Activated CD8-positive, alpha-beta memory T cell treated with anti-CD3 and anti-CD28 coated beads for 24 hours (primary cell): ENCODE measurements at places on chromosomes 16 and 17.

DNA sequence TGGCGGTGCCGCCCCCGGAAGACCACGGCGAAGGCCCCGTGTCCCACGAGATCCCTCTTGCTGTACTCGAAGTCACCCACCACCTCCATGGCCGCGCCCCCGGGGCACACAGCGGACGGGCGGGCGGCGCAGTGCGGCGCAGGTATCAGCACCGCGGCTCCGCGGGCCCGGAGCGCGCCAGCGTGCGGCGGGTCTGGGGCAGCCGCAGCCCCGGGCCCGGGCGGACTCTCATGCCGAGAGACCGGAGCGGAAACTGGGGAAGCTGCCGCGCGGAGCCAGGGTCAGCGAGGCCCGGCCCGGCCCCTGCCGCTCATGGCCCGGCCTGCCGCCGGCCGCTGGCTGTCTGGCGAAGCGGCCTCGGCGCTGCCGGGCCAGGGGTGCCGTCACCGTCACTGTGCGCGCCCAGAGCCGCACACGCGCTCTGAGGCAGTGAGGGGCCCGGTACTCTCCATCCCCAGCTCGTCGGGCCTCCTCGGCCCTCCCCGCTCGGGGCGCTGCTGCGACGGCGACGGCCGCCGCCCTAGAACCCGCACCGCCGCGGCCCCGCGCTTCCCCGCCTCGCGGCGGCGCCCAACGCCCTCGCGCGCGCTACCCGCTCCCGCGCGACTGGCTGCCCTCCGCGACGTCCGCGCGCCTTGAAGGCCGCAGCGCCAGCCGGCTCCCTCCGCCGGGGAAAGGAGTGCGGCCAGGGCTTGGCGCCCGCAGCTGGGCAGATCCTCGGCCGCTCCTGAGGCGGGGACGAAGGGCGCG is at the start of gene ULK2:
TSS of gene ULK2 (minus strand) at position 608 of the 750 bp plus-strand sequence. CDS start at position 89, 519 bp downstream.
- DNase-seq = peak; percentile 84

DNA sequence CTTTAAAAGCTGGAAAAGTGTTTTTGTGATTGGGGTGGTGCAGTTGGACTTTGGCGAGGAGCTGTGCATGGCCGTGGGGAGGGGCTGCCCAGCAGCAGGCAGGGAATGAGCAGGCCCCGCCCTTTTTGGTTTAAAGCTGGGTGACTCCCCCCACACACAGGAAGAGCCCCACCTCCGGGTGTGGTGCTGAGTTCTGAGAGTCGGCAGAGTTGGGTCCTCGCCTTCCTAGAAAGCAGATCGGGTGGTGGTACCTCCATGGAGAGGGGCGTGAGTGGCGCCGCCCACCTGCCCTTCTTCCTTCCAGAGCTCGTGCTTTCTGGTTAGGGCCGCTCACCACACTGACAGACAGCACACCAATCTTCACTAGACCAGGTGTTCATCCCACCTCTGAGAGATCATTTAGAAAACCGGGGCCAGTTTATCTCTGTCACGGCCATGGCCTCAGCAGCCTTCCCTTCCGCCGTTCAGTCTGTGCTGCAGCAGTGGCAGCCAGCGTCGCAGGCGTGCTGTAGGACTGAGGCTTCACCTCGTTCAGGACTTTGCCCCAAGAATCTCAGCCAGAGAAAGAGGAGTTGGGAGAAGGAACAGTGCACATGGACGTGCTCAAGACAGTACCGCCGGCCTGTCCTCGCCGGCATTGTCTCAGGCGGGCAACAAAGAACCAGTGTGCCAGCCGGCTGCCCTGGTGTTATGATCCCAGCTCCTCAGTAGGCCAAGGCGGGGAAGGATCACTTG is 144.0 kb upstream of the CHMP6 start:
- peak; percentile 88 for DNase-seq

DNA sequence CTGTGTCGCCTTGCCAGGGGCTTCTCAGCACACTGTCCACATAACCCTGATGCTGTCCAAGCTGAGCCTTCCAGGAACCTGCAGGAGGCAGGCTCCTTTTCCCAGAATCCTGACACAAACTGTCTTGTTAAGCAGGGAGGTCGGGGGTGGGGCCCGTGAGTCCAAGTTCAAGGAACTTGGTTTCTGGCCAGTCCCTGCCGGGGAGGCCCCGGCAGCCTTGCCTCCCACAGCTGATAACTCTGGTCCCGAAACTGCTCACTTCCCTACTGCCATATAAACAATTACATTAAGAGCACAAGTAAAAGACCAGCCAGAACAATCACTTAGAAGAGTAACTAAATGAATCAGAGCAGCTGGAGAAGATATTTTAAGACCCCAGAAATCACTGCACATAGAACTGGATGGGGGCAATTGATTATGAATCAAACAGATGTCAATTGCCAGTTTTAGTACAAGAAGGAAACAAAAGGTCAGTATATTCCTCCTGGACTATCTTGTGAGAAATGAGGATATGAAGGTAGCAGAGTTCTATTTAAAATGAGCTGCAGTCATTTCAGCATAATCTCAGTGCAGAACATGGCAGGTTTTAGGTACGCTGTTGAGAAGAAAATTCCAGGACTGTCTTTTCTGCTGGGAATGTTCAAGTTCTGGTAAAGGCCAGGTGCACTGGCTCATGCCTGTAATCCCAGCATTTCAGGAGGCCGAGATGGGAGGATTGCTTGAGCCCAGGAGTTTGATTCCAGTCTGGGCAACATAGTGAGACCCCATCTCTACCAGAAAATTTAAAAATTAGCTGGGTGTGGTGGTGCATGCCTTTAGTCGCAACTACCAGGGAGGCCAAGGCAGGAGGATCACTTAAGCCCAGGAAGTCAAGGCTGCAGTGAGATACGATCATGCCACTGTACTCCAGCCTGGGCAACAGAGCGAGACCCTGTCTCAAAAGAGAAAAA is 169.8 kb downstream of the PITPNC1 start:
- DNase-seq = no peak

DNA sequence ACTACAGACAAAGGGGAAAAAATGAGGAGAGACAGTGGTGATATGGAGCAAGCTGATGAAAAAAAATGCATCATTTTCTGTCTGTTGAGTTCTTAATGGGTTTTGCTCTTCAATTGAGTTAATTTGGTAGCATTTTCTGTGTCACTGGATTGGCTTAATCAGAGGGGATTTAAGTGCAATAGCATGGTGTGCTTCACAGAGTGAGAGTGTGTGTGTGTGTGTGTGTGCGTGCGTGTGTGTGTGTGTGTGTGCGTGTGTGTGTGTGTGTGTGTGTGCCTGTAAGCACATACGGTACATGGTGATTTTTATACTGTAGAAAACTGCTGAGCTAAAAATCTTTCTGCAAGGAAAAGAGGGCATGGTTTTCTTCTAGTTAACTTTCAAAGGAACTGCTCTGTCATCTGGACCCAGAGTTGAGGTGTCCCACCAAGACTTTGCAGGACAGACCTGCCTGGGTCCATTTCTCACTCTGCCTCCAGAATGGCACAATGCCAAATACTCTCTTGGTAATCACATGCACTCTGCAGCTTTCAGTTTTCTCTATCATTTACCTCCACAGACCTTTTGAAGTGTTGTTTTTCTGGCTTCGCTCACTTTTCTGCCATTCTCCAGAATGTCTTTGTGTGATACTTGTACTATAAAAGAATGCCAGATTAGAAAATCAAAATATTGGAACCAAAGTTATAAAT is 952.6 kb upstream of the SOX9 start:
- no peak for DNase-seq

GRCh38 chr17:1729966-1730325 is 5.4 kb downstream of the WDR81 start:
- DNase-seq = no peak

- DNase-seq = no peak
These were observed 12.5 kb downstream of the ARL4D start for GRCh38 chr17:43411369-43411677.

GRCh38 chr16:2095315-2095853 is 40.3 kb downstream of the PKD1 start:
- no peak for DNase-seq

GRCh38 chr17:1563786-1564613 is 1.4 kb upstream of the PITPNA start:
- DNase-seq = no peak

DNA sequence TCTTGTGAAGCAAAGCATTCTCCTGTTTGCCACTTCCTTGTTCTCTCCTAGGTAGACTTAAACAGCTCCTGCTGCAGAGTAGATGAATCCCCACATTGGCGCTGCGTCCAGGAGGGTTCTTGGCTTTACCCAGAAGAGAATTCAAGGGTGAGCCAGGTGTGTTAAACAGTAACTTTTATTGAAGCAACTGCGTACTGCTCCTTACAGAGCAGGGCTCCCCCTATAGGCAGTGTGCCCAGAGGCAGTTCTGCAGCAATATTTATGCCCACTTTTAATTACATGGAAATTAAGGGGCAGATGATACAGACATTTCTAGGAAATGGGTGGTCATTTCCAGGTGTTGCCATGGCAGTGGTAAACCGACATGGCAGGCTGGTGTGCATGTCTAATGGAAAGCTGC is 987.6 kb upstream of the RBFOX1 start:
- no peak for DNase-seq

DNA sequence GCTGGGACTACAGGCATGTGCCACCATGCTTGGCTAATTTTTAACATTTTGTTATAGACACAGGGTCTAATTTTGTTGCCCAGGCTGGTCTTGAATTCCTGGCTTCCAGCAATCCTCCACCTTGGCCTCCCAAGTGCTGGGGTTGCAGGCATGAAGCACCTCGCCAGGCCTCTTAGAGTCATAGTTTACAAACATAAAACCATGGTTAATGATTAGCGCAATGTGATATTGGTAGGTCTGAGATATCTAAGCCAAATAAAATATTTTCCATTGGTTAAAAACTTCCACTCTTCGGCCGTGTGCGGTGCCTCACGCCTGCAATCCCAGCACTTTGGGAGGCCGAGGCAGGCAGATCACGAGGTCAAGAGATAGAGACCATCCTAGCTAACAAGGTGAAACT is 16.6 kb downstream of the TXNDC11 start:
- DNase-seq = no peak

GRCh38 chr17:54947396-54947795 is 21.1 kb downstream of the COX11 start:
- no peak for DNase-seq

GRCh38 chr16:51440131-51440889 is 289.2 kb upstream of the SALL1 start:
- no peak for DNase-seq

- no peak for DNase-seq
These were observed 145.6 kb downstream of the ANKFN1 start for GRCh38 chr17:56298846-56299245.

- DNase-seq = no peak
These were observed 235.1 kb downstream of the CEP112 start for GRCh38 chr17:65956814-65957213.

DNA sequence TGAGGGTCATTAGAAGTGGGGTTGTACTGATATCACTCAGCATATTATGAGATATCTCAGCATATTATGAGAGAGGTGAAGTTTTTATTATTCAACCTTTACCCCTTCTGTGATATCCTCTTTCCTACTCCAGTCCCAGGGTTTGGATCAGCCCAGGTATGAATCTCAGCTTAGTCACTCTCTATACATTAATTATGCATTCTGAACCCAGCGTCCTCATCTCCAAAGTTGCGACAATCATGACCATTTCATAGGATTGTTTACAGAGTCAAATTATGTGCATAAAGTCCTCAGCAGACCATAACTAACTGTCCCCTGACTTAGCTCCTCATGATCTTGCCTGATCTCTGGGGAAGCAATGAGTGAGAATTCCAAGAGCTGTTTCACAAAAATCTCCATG is 20.5 kb upstream of the BLMH start:
- DNase-seq = no peak

GRCh38 chr17:78184351-78184750 is 2.5 kb downstream of the TK1 start:
- no peak for DNase-seq
